HFFc6 (cell line): ENCODE measurements at places on chromosomes 1 and 21. TPM values are rescaled to one million over a fixed set of nuclear protein-coding genes. Genes with fewer than 3 reads are reported as not detected.

The SYT14 gene
- 7.4 to 8.2 TPM (median 7.7 TPM) in 3 replicates for total RNA-seq

The PLPPR4 gene
- 0.23 to 0.69 TPM (median 0.29 TPM) in 3 replicates for total RNA-seq

The SLAMF8 gene
- 0.11 to 0.57 TPM in 2 of 3 replicates, not detected in the other for total RNA-seq

The GFI1 gene
- total RNA-seq = not detected in 3 replicates

- no peak for DNase-seq
Measured at GRCh38 chr1:9746651-9747050, 77.1 kb downstream of the CLSTN1 start.

DNA sequence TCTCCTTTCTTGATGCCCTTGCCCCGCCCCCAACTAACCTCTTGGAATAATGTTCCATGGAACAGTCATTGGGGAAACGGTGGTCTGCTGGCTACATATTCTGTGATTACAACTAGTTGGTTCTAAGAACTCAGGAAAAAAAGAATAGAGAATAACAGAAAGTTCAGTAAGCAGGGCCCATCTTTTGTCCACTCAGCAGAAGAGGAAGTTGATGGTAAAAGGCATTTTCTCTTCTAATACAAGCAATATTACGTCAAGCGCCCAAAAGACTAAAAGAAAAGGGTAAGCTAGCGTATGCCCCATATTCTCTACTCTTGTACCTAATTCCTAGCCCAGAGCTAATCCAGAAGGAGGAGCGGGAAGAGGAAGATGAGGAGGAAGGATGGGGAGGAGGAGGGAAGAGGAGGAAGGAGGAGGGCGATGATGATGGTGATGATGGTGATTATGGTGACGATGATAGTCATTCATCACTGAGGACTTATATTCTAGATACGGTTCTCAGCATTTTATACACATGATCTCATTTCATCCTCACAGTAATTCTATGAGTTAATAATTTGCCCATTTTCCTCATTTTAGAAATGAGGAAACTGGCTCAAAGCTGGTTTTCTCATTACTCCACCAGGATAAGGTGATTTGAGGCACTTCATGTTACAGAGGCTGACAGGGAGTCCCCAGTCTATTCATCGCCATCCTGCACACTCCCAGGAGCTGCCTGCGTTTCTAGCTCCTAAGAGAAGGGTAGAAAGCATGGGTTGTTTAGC is 76.6 kb upstream of the EFHD2 start:
- no peak for DNase-seq

The SPATA46 gene
- total RNA-seq = not detected in 3 replicates

DNA sequence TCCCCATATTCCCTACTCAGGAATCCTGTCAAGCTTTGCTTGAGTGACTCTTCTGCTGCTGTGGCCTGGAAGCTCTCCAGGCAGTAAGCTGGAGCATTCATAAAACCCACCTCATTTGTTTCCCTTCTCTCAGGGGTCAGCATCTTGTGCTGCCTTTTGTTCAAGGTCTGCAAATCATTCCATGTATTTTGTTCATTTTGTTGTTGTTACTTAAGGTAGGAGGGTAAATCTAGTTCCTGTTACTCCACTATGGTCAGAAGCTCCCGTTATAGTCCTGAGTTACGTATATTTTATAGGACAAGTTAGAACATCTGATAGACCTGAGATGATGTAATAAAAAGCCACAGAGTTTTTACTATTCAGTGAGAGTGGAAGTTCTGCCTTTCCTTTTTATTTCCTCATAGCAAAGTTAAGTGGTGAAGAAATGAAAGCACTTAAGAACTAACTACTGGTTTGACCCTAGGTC is 9.9 kb downstream of the SYNJ1 start:
- DNase-seq = no peak

- DNase-seq = no peak
Measured at GRCh38 chr1:195979646-195980045, 628.6 kb downstream of the KCNT2 start.

The AGRN gene
- 144 to 162 TPM (median 152 TPM) in 3 replicates for total RNA-seq

The CORT gene
- total RNA-seq = 0.27 TPM in 1 of 3 replicates, not detected in the others

GRCh38 chr1:53069663-53070327 is 7.8 kb downstream of the PODN start:
- DNase-seq = no peak
